ENCODE measurements at places on chromosomes 4 and X.

- no peak for DNase-seq
Observed at GRCh38 chrX:153588021-153588781, 10.7 kb downstream of the CCNQ start.

GRCh38 chr4:160319868-160320260 is 1217.0 kb downstream of the RAPGEF2 start:
- DNase-seq = no peak

DNA sequence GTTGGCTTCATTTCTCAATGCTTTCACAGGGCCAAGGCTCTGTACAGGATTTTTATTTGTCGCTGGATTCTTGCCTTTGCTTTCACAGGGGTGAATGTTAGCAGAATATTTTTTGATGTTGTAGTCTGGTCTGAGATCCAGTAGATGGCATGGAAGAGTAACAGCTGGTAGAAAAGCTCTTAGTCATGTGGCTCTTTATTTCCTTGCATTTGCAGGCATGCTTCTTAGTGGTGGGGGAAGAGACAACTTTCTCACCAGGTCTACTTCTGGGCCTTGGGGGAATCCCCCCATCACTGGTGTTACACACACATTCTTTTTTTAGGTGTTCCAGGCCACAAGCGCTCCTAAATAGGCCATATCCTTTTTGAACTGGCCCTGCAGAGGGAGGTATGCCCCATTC is 58.2 kb upstream of the DKK2 start:
- DNase-seq = peak; percentile 23

DNA sequence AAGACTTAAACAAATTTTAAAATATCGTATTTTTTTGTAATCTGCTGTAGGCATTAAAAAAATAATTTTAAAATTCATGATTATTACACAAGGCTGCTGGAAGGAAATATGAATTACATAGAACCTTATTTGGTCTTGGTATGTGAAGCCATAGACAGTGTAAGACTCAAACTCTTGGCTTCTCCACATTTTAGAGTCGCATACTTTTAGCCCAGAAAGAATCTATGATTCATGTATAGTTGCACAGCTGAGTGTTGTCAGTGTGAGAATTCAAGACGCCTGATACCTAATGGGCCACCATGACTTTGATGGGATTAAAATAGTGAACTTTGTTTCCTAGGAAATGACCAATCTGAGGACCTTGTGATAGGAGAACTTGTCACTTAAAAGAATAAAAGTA is 1.4 kb downstream of the INTU start:
- peak; percentile 43 for DNase-seq

DNA sequence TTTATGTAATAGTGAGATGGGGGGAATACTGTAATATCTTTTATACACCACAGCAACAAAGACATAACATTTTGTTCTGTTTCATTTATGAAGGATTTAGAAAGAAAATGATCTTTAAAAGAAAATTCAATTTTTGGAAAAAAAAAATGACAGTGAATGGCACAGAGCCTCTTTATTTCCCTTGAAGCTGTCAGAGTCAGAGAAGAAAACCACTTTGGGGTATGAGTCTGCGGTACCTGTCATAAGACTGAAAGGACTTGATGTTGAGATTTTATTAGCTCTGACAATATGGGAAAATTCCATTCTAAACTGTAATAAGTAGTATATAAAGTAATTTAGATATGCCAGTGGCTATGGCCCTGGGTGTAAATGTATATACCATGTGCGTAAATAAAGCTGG is 134.8 kb downstream of the GALNTL6 start:
- no peak for DNase-seq

All from skeletal muscle cell (primary cell).